Heart left ventricle (tissue), 16 donors: ENCODE measurements at places on chromosomes 4 and X.

DNA sequence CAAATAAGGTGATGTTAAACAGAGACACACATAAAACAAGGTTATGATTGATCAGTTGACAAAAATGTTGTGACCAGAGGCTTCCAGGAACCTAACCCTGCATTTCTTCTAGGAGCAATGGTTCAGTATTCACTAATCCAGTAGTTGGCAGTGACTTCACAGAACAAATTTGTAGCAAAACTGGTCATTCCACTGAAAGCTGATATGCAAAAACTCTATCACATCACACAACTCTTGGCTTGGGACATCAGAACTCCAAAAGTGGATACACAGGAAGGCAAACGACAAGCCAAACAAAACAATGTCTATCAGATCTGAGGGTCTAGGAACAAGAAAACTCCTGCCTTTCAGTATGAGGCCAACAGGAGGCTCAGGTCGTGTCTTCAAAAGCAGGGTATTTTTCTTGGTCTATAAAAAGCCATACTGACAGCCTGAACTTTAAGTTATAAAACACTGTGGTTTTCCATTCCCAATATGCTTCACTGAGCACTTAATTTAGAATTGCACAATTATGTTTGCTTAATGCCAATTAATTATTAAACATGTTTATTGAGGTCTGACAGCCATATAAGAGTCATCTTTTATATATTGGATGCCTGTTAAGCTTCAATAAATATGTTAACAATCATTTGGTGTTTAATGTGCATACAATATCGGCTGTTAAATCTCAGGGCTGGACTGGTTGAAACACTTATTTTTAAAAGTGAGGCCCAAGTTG is 45.6 kb downstream of the SOD3 start:
- DNase-seq, result no peak

DNA sequence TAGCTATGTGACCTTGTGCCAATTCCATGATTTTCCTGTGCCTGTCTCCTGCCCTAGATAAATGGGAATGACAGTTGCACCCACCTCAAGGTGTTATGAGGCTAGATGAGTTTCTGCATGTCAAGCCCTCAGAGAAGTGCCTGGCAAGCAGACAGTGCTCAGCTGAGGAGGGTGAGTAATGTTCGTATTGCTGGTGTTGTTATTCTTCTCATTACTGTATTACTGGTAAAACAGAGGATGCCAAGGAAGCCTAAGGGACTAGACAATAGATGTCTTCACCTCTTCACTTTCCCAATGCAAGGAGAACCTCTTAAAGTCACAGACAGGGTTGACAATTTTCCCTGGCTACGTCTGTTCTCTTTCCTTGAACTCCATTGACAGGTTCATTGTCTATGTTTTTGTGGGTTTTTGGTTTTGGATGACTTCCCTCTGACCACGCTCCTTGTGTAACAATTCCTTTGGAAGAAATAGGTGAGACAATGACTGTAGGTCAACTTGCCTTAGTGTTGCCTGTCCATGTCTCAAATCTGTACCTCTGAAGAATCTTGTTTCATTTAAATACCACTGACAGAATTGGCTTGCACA is 19.2 kb downstream of the ETDC start:
- no peak for DNase-seq

- no peak for DNase-seq
These were observed 199.2 kb downstream of the APBB2 start for GRCh38 chr4:41015016-41015675.

DNA sequence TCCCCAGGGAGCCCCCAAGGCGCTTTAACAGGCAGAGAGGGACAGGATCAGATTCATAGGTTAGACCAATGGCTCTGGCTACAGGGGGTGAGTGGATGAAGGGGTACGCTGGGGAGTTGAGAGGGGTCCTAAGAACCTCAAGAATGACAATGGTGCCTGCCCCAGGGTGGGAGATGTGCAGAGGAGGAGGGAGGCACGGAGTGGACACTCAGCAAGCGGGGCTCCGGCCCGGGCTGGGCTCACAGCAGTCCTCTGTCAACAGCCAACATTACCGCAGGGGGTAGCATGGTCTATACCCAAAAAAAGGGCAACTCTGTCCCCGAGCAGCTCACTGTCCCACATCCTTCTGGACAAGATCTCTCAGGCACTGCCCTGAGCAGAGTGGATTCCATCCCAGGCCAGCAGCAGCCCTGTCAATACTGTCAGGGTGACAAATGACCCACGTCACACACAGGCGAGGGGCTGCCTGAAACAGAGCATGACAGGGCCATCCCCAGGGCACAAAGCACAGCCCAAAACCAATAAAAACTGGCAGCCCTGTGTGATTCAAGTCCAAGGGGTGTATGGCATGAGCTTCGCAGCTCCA is 47.7 kb upstream of the PPP2R2C start:
- DNase-seq, result no peak

GRCh38 chr4:111037591-111038360 is 414.9 kb upstream of the PITX2 start:
- no peak for DNase-seq

GRCh38 chrX:66024092-66024467 is 15.8 kb downstream of the VSIG4 start:
- DNase-seq, result no peak

DNA sequence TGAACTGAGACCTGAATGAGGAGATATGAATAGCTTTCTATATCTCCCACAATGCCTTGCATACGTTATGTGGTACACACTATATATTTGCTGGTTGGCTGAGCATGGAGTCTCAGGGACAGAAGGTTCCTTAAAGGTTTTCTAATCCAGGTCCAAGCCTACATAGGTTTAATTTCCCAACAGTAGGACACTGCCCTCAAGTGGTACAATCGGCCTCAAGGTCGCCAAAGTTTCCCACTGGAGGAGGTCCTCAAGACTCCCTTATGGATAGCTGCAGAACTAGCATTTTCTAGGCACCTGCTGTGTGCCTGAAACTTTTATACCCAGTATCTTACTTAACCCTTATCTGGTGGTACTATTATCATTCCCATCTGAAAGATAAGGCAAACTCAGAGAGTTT is 21.0 kb upstream of the EFNB1 start:
- no peak for DNase-seq

GRCh38 chr4:99462875-99463464 is 27.8 kb upstream of the ADH7 start:
- DNase-seq, result peak; percentile 31

GRCh38 chr4:38468339-38468866 is 195.6 kb upstream of the KLF3 start:
- no peak for DNase-seq

DNA sequence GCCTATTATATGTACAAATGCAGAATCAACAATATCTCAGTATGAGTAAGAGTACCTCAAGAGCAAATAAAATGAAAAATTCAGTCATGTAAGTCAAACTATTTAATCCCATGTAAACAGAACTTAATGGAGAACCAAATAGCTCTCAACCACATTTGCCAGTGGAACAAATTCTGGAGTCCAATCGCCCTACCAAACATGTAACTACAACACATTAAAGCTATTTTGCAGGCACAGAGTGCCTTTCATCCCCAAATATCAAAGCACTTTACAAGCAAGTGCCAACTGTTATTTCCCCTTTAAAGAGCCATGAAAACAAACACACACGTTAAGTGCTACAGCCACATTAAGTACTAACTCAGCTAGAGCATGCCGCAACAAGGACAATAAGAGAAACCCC is 51.3 kb downstream of the PCDH19 start:
- DNase-seq, result no peak

GRCh38 chr4:1583051-1583785 is 100.9 kb downstream of the FAM53A start:
- peak; percentile 24 for DNase-seq

DNA sequence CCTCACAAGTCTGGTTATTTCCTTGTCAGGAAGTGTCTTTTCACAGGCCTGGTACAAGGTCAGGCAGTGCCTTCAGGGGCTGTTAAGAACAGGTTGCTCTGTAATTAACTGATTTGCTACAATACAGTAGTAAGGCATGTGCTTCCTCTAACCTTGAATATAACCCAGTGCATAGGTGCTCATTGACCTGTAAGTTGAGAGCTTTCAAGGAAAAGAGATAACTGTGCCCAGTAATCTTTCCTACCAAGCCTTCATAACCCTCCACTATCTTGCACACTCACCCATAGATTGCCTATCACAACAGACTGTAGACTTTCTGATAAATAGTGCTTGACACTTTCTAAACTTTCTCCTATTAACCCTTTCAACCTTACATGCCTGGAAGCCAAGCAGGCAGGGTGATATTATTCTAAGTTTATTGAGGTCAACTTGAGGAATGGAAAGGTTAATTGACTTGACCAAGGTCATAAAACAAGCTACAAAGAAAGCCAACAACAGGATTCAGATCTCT is 148.1 kb downstream of the PPARGC1A start:
- DNase-seq, result no peak

- no peak for DNase-seq
These were observed 96.4 kb upstream of the PSAPL1 start for GRCh38 chr4:7530932-7531639.

DNA sequence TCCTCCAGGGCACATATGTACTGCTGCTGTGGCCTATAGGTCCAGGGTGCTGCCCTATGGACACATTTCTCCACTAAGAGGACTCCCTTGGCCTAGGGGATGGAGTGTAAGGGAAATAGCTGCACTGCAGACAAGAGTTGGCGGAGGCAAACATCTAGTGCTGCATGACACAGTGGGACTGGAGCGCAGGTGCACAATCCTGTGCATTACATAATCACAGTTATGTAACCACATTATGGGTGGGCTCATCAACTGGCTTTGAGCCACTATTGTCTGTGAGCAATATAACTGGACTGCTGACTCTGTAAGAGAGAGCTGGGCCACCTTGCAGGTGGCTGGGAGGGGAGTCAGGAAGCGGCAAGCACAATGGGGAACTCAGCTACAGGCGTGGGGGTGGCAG is 3.2 kb upstream of the TIGD2 start:
- no peak for DNase-seq

- no peak for DNase-seq
These were observed 134.6 kb downstream of the ARSF start for GRCh38 chrX:3175659-3176438.

DNA sequence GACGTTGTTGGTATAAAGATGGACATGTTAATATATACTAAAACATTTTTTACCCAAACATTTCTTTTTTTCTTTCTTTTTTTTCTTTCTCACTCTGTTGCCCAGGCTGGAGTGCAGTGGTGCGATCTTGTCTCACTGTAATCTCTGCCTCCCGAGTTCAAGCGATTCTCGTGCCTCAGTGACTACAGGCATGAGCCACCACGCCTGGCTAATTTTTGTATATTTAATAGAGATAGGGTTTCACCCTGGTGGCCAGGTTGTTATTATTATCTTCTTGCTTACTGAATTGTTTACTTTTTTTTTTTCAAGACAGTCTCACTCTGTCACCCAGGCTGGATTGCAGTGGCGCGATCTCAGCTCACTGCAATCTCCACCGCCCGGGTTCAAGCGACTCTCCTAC is 68.8 kb downstream of the HOPX start:
- no peak for DNase-seq

- no peak for DNase-seq
These were observed 351.4 kb downstream of the PTTG2 start for GRCh38 chr4:38311495-38312126.

GRCh38 chrX:22057667-22058066 is 25.5 kb downstream of the PHEX start:
- no peak for DNase-seq

DNA sequence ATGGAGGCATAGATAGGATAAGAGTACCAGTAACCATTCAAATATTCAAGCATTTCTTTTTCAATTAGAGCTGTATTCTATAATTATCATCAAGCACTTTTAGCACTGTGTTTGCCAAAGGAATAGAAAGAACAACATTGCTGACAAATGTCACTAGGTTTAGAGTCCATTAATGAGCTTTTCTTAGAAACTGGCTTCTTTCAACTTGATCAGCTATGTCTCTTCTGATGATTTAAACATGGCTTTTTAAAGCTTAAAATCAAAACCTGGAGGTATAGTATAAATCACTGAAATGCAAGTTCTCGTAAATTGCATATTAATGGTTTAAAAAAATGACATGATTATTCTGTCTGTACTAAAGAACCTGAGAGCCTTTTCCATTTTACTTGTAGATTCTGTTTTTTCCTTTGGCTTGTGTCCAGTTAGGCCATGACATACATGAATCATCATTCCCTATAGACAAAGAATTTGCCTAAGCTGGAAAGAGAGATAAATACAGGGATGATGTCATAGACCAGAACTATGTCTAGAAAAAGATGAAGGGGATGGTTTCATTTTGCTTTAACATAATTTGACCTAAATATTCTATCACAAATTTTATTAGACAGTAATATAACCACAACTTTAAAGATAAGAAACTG is 340.1 kb upstream of the CTSO start:
- no peak for DNase-seq

DNA sequence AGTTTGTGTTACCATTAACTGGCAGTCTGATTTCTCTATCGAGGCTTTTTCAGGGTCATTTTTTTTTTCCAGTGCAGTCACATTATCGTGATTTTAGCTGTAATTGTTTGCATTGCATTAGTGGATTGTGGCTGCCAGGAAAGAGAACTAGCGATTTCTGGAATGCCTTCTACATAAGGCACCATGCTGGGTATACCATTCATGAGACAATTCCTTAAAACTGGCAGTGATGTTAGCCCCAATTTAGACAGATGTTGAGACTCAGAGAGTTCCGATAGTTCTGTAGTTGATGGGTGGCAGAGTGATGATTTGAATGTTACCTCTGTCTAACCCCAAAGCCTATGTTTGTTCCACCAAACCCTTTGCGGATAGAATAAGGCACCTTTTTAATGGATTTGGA is 175.4 kb upstream of the TENM3 start:
- DNase-seq, result no peak
